HS-27A (cell line): ENCODE measurements at places on chromosomes 16 and 17.

DNA sequence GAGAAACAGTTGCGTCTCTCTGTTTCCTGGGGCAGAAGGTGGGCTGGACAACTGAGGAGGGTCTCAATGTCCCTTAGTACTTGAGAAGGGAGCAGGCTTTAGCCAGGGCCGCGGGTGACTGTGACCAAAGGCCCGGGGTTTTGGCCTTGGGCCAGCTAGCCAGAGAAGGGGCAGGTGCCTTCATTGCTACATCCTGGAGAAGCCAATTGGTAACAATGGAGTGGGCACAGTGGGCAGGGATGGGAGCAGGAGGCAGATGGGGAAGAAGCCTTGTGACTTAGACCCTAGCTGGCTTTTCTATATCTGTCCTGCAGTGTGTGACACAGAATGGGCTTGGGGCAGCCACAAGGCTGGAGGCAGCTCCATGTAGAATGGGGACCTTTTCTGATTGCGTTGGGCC, 46.0 kb downstream of the CLEC16A start:
- no peak for DNase-seq

- peak; percentile 89 for DNase-seq
These were observed 23.2 kb downstream of the MAP3K14 start for GRCh38 chr17:45293413-45294211.

DNA sequence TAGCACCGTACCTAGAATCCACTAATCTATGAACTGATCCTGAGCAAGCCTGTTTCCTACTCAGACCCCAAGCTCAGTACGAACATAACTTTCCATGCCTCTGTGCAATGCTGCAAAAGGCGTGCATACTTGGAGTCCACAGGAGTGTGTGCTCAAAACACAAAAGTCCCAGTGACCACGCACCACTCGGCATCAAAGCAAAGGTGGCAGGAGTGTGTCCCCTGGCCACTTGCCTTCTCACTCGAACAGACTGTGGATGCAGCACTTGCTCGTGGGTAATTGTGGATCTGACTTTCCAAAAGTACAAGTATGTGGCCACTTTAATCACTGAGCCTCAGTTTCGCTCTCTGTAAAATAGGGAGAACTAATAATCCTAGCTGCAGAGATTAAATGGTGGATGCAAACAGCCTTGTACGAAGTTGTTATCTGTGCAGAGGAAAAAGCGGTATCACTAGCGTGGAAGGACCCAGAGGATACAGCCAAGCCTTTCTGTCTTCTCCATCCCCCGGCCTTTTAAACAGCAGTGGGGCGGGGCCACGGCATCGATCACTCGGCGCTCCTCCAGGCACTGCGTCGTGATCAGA, 311 bp upstream of the KDM8 start:
- DNase-seq, result no peak

DNA sequence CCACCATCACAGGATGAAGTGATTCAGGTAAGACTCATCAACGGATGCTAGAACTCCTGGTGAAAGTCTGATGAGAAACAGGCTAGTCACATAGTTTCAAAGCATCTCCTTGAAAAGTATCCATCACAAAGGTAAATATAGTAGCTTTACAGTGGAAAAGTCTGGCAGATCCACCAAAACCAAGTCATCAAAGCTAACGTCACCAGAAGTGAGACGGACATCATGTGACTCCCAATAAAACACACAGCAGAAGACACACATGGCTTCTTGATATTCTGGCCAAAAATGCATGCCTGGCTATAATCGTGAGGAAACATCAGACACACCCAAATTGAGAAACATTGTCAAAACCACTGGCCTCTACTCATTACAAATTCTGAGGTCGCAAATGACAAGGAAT, 17.9 kb upstream of the TRPV3 start:
- DNase-seq, result no peak

- no peak for DNase-seq
These were observed 22.8 kb downstream of the NUP85 start for GRCh38 chr17:75228305-75228704.

GRCh38 chr17:30554839-30555751, 77.9 kb downstream of the GOSR1 start:
- no peak for DNase-seq

DNA sequence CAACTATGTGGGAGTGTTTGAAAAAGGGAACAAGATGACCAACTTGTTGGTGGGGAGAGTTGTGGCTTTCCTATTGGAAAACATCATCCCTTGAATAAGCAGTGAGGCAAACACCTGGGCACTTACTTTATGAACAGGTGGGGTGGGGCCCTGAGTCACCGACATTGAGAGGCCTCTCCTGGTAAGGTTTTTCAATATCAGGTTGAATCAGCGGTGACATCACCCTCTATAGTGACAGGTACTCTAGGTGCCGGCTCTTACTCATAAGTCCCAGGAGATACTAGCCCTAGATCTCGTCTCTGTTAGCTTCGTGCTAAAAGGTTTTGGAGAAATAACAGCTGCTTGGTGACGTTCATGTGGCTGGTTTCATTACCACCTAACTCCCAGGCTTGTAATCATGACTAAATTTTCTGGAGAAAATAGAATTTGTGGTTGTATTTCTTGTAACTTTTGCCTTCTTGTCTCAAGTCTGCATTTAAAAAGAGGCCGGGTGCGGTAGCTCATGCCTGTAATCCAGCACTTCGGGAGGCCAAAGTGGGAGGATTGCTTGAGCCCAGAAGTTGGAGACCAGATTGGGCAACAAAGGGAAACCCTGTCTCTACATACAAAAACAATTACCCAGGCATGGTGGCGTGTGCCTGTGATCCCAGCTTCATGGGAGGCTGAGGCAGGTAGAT, 19.3 kb downstream of the CDH1 start:
- no peak for DNase-seq

GRCh38 chr17:9880582-9880999, 24.5 kb downstream of the RCVRN start:
- DNase-seq, result no peak

DNA sequence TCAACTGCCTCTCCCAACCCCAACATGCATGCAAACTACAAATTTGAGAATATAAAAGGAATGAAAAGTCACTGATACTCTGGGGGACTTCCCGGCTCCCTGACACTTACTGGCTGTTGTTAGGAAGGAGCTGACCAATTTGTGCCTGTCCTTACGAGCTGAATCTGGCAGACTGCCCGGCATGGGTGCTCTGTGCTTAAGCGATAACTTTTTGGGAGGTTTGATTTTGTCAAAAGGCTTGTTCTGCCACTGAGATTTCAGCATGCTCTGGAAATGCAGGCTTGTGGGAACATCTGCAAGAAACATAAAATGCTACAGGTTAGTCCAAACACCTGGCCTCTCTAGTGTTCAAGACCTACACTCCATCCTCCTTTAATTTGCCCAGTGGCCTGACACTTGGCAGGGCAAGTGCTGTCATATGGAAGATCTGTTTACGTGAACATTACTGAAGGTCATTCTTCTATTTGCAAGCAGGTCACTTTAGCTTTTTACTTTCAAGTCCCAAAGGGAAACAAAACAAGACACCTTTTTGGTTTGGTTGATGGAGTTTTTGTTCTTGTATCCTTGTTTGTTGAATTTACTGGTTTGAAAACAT, 40.6 kb downstream of the STH start:
- no peak for DNase-seq

GRCh38 chr16:55091213-55091870, 160.7 kb downstream of the IRX5 start:
- no peak for DNase-seq

GRCh38 chr17:58536542-58536941, 22.1 kb upstream of the MTMR4 start:
- DNase-seq, result no peak

DNA sequence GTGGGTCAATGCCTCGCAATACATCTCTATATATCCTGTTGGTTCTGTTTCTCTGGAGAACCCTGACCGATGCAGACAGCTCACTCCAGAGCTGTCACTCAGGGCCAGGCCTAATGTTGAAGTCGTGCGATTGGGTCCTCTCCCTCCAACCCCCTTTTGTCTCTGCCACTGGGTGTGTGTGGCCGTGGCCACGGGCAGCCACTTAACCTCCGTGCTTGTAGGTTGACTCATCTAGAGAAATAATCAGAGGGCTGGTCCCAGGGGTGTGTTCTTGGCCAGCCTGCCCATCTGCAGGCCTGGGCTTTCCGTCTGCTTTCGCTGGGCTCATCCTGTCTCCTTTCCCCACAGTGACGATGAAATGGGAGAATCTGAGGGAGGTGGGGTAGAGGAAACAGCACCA, 7.4 kb downstream of the ADAD2 start:
- DNase-seq, result no peak

DNA sequence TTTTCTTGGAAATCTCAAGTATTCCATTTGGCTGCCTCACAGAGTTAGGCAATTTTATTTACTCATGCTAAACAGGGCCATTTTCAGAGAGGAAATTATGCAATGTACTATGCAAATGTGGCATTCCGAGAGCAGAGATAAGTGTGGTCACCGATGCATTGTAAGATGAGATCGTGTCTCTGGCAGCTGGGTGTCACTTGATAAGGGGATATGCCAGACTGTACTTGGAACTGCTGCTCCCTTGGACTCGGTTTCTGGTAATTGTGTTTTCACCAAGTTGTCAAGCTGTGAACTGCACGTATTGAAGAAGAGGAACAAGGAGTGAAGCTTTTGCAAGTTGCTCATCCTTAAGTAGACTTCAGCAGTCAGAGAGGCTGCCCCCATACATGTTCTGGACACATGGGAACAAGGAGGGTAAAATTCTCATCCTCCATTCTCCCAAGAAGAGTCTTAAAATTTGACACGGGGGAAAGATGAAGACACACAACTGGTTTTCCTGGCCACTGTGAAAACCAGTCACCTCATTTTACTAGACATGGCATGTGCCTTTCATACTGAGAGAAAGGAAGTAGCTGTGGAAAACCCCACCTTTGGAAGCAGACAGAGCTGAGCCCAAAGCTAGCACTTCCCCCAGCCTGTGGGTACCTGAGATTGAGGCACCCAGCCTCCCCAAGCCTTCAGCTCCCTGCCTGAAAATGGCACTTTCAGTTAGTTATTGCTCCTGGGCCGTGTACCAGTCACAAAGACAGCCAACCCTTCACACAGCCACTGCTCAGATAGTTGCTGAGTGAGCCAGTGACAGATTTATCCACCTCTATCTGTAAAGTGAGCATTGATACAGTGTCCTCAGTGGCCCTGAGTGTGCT, 150.7 kb downstream of the SOCS1 start:
- DNase-seq, result peak; percentile 27

GRCh38 chr16:58177353-58177710, 20.6 kb downstream of the CSNK2A2 start:
- no peak for DNase-seq

DNA sequence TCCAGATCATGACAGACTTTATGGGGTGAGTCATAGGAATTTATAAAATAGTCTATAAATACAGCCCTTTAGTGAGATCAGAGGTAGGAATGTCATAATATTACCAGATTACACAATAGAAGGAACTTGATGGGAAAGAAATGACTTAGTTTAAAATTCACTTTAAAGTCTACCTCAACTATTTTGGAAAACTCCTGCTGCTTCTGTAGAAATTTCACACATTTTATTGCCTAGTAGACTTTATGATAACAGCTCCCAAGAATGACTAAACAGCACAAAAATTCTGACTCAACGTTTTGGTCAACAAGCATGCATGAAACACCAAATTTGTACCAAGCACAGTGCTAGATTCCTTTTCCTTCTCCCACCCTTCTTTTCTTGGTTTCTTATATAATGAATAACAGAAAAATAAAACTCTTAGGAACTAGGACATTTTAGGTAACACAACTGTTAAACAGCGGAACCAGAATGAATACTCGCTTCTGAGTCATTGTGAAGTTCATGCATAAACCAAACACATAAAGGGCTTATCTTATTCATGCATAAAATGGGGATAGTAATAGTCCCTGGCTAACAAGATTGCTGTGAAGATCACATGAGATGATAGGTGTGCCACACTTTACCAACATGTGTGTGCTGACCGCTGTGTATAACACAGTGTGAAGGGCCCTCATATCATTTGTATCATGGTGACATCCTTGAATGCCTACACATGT, 243.9 kb downstream of the CDH8 start:
- peak; percentile 97 for DNase-seq

DNA sequence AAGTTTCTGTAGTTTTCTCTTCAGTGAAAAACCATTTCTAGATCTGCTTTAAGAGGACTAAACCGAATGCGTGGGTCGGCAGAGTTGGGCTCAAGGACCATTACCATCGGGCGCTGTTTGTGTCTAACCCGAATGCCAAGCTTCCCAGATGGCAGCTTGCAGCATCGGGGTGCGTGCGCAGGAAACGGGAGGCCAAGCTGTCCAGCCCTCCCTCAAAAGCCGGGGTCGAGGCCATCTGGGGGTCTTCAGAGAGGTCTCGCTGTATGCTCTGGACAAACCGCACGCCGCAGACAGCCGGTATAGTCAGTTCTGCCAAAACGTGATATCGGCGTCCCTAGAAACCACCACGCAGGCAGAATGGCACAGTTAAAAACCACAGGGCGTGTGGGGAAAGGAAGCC, 178.8 kb downstream of the BANP start:
- no peak for DNase-seq

DNA sequence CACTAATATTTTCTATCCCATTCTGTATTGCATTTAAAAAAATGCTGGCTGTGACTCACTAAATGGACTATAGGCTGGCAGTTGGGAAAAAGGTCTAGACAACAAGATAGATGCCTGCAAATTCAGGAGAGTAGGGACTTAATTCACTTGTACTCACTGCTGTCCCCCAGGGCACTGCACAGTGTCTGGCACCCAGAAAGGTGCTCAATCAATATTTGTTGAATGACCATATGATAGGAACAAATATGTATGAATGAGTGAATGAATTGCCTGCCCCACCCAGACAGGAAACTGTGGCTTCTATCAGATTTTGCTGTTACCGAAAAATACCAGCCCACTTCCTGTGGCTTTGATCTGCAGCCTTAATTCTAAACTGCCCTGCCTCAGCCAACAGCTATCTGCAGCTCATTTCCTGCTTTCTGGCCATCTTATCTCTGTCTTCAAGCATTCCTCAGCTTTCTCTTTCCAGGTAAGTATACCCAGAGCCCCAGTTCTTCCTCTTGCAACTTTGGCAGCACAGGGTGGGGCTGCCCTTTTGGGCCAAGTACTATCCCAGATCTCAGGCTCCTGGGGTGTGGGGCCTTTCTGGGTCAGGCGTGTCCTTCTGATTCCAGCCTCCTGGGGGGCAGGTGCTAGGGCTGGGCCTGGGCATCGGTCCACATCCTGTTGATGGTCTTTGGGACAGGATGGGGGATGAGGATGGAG, 15.3 kb upstream of the TNS4 start:
- DNase-seq, result no peak

DNA sequence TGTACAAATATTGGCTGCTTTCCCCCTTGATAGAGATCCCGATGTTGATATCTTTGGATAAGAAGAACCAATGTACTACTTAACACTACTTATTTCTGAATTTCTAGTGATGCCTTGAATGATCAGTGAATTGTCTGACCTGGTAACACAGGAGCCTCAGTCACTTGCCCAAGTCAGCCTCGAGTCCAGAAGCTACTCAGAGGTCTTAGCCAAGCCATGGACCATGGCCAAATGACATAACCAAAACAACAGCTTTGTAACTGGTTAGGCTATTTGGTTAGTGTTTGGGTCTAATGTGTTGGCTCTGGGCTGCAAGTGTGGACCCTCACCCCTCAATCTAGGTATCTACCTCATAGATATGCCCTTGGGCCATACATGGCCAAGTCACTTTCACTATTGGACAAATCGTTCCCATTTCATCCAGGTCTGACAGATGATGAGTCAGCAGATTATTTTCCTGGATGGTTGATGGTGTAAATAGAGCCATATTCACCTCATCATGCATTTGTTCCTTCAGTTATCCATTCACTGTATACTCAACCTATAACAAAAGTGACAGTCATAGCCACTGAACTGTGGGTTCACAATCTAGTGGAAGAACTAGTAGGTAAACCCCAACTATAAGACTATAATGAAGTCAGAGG, 3.5 kb downstream of the RBFOX1 start:
- DNase-seq, result no peak
